Hippocampal formation (tissue), 2 donors: ENCODE measurements at places on chromosomes 1 and 21.

- DNase-seq, result peak; percentile 42
Observed at GRCh38 chr1:163071405-163072255, 2.5 kb downstream of the RGS4 start.

DNA sequence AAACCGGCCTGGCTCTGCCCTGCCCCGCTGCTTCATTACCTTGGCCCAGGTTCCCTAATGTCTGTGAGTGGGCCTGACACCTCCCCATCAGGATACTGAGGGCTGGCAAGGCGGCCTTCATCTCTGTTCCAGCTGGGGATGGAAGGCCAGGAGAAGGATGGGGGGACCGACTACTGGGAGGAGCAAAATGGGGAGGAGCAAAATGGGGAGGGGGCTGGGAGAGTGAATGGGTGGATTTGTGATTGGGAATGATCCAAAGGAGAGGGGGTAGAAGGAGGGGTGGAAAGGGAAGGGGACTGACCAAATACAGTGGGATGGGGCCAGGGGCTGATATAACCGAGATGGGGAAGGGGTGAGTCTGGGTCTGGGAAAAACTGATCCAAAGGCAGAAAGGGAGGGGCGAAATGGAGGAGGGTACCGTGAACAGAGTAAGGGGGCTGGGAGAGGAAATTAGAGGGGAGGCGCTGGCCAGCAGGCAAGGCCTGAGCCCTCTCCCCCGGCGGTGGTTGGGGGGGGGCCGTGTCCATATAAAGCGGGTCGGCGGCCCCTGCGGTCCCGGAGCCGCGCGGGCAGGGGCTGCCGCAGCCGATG, at the start of gene FOXE3:
FOXE3 (plus strand) TSS at position 558 of the 591 bp plus-strand sequence; CDS start at position 589, 31 bp downstream.
- no peak for DNase-seq

- DNase-seq, result no peak
Observed at GRCh38 chr1:244760471-244760870, 75.0 kb upstream of the COX20 start.

DNA sequence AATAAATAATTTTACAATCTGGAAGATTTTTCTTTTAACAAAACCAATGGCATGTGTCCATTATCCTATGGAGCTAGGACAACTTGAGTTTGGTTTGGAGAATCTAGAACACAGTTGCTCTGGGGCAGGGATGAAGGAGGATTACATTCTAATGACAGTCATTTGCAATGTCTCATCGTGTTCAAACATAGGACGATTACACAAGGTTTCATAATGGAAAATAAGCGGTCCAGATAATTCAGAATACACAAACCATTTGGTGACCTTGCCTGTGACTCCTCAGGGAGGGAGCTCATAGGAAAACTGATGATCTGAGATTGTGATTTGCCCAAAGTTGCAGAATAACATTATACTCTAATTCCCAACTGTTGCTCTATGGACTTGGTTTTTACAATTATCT, 27.6 kb upstream of the RGL1 start:
- no peak for DNase-seq

DNA sequence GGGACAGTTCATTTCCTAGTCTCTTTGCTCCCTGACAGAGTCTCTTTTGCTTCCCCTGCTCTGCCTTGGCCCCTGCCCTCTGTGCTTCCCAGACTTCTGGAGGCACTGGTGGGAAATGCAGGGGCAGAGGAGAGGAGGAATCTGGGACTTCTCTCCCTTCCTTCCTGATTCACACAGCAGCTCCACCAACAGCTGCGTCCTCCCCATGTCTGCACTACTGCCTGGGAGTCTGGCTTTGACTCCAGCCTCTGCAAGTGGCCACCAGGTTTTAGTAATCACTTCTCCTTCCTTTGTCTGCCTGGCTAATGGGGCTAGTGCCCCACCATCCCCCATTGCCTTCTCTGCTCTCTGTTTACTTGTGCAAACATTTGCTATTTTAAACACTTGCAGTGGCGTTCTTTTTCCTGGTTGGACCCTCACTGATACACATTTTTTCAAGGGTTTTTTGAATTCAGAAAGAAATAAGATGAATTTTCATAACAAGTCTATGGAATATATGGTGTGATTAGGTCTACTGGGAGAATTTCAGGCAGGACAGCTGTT, 21.9 kb downstream of the FASLG start:
- DNase-seq, result no peak

DNA sequence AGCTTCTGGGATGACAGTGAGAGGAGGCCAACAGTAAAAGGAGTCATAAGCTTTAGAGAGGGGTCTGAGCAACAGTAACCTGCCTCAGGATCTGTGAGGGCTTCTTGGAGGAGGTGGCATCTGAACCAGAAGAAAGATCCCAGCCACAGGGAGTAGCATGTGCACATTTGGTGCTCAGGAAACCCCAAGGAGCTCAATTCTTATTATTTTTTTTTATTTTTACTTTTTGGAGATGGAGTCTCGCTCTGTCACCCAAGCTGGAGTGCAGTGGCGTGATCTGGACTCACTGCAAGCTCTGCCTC, 4.7 kb downstream of the THEMIS2 start:
- no peak for DNase-seq

- no peak for DNase-seq
Observed at GRCh38 chr21:28770867-28771661, 221.6 kb downstream of the LTN1 start.

DNA sequence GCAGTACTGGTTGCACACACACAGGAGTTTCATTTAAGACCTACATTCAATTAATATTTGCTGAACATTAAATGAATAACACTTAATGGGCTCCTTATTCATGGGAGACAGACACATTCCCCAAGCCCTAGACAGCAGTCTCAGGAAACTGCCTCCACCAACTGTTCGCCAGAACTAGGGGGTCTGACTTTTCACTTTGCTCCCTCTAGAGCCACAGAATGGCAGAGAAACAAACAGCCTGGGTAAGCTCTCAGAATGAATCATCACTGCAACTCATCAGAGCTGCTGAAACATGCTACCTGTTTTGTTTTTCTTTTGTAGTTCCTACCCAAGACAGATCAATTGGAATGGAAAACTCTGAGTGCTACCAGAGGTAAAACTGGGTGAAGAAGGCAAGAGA, 31.7 kb downstream of the ELK4 start:
- DNase-seq, result no peak

DNA sequence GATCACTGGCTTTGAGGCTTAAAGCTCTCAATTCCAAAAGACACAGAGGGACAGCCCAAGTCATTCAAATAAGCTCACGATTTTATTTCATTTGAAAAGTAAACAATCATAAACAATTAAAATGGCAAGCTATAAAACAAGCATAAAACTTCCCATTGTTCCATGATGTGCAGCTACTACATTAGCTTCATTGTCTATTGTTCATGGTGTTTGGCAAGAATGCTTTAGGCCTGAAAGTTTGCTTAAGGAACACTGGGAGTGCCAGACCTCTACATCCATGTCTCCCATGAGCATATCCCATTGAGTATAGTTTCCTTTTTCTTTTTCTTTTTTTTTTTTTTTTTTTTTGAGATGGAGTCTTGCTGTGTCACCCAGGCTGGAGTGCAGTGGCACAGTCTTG, 286.1 kb upstream of the ESRRG start:
- DNase-seq, result peak; percentile 46

GRCh38 chr1:170377440-170377839, 154.5 kb upstream of the GORAB start:
- no peak for DNase-seq

GRCh38 chr1:209593747-209594146, 10.2 kb downstream of the CAMK1G start:
- DNase-seq, result no peak

DNA sequence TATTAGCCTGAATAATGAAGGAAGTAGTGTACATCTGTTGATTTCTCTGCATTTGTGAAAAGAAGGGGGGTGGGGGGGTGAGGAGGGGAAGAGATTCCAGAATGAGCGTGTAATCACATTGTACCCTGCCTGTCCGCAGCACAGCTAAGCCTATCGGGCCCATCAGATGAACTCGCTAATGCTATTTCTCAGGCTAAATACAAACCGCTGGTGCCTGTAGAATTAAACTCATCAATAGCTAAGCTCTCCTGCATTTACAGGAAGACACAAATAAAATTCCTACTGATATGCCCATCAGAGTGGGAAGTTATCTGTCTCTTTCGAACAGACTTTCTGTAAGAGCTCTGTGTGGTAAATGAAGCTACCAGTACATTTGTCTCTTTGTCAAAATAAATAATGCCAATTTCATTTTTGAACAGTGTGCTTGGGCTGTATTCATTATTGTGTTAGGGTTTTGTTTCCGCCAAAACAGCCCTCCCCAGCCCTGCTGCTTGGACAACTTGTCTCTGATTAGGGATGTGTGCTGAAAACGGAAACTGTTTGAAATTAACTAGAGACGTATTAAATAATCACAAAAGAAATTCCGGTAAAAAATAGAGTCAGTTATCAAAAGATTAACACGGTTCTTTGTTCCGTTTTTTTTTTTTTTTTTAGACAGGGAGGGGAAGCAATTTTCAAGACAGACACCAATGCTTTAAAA, 305.4 kb downstream of the TTLL7 start:
- no peak for DNase-seq

DNA sequence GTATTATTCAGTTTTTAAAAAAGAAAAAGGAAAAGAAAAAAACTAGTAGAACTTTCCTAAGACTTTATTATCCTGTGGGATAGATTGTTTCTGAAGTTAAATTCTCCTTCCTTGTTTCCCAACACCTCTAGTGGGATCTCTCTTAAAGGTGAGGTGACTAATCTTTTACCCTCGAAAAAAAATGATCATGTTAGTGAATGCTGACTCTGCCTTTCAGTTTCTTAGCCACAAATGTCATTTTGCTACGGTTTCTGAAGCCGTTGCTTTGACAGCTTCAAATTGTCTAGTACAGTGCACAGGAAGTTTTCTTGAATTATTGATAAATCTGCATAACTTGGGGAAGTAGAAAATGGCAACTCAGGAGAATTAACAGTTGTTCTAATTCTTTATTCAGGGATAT, 13.0 kb upstream of the NEK7 start:
- DNase-seq, result no peak

DNA sequence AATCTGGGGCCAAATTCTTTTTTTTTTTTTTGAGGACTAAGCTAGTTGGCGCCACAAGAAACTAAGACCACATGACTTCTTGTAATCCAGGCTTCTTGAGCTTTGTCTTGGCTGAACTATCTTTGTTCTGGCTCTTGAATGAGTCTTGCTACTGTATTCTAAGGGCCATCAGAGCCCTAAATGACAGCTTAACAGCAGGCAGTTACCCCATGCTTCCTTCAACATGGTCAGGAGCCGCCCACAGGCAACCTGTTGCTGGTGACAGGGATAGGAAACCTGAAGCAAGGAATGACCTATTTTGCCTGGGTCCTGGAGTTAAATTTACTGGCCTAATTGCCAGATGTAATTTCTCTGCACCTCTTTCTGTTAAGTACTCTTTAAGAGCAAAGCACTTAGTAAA, 188.2 kb upstream of the PLXNA2 start:
- DNase-seq, result no peak

- DNase-seq, result no peak
Observed at GRCh38 chr1:17892851-17893250, 137.7 kb downstream of the ACTL8 start.

DNA sequence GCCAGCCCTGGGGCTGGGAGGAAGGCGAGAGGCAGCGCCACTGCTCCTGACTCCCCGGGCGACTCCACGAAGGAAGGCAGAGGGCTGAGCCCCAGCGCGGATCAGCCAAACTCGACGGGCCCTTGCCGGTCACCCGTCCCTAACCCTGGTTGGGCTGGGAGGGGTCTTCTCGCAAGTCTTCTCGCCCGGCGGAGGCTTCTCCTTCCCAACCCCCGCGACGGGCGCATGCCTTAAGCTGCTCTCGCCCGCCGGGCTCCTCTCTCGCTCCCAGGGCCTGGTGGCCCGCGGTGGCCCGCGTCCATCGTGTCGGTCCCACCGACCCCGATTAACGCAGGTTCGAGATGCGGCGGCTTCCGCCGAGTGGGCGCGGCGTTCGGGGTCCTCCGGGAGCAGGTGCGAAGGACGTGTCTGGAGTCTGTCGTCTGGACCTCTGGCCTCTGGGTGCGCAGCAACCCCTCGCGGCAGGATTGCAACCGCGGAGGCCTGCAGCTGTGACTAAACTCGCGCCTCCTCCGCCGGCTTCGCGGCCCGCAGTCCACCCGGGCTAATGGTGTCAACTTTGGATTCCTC, 29.0 kb upstream of the PPM1J start:
- DNase-seq, result no peak

DNA sequence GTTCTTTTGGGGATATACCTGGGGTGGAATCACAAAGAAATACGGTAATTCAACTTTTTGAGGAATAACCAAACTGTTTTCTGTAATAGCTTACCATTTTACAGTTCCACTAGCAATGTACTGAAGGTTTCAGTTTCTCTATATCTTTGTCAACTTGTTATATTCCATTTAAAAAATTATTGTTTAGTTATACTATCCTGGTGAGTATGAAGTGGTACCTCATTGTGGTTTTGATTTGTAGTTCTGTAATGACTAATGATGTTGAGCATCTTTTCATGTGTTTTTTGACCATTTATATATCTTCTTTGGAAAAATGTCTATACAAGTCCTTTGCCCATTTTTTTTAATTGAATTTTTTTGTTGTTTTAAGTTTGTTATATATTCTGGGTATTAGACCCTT, 39.4 kb downstream of the MAST2 start:
- no peak for DNase-seq

DNA sequence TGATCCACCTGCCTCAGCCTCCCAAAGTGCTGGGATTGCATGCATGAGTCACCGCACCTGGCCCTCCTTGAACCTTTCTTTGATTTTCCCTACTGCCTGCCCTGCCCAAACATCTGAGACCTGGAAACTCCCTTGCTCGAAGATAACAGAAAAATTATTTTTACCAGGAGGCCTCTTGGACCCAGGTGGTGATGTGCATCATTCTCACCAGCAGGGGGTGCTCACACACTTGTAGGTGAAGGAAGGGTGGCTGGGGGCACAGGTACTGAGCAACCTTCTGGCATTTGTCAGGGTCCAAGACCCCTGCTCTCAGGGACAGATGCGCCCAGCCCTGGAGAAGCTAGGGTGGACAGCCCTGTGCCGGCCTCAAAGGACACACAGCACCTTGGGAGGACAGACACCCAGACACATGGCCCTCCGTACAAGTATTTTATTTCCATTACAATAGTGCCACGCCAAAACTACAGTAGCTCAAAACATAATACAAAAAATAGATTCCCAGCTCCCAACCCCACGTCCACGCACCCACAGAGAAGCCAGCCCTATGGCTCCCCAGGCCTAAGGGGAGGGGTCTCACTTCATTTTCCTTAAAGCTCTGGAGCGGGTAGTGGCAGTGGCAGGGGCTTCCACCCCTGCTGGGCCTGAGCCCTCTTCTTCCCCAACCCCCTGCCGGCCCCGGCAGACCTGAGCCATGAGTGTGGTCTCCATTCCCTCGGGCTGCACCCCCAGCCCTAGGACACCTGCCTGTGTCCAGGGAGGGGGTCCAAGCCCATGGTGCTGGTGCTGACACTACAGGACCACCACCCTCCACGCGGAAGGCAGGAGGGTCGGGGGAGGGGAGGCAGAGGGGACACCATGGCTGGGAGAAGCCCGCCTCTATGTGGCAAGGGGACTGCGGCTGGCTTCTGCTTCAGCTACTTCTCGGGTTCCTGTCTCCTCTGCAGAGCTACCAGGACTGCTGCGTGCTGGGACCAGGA, 40.4 kb upstream of the EIF4G3 start:
- DNase-seq, result no peak

GRCh38 chr1:157773493-157774350, 3.2 kb downstream of the FCRL2 start:
- DNase-seq, result no peak
